ENCODE measurements at places on chromosomes 2 and 18.

DNA sequence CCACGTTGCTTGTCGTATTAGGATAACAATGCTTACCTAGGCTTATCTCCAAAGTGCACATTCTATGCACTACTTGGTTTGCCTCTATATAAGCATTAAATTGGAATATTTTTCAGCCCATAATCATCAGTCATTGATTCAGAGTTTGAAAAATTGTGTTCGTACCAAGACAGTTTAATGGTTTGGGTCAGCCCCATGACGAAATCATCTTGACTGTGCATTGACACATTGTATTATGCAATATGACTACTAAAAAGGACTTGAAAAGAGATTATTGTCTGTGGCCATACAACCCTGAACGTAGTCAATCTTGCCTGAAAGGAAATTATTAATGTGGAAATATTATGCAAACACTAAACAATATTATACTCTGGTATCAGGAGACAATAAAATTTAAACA is 141.3 kb downstream of the EML6 start:
- no peak for DNase-seq

GRCh38 chr2:195604706-195605105 is 52.3 kb upstream of the SLC39A10 start:
- DNase-seq, result no peak

- no peak for DNase-seq
Observed at GRCh38 chr2:217709478-217710210, 293.2 kb downstream of the TNS1 start.

DNA sequence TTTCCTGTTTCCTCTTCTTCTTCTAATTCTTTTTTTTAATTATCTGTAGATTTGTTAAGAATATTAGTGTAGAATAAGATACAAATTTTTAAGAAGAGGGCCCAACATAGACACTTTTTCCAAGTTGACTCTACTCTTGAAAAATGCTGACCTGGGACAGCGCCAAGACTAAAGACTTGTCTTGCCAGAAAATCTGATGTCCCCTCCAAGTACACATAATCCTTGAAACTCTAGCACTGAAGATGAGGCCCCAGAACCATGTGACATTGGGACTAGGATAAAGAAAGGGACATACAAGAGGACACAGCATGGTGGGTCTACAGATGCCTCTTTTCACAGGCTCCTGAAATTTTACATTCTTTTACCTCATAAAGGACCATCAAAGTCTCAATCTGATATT is 271.6 kb upstream of the SESTD1 start:
- no peak for DNase-seq

GRCh38 chr2:128442891-128443302 is 124.2 kb upstream of the HS6ST1 start:
- no peak for DNase-seq

DNA sequence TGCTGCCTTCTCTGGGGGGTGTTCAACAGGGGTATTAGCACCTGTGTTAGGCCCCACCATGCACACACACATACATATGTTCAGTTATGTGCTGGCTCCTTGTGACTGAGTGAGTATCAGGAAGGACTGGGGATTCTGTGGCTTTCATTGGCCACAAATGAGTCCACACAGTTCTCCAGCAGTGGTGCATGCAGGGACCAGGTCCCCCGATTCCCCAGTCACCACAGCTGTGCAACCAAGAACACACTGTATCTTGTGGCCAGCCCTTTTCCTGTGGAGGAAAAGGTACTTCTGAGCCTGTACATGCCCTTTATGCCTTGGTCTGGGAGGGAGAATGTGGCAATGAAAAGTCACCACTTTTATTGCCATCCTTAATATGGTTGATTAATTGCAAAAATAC is 74.9 kb upstream of the KLF7 start:
- DNase-seq, result no peak

GRCh38 chr2:200048421-200048820 is 93.0 kb downstream of the MAIP1 start:
- no peak for DNase-seq

DNA sequence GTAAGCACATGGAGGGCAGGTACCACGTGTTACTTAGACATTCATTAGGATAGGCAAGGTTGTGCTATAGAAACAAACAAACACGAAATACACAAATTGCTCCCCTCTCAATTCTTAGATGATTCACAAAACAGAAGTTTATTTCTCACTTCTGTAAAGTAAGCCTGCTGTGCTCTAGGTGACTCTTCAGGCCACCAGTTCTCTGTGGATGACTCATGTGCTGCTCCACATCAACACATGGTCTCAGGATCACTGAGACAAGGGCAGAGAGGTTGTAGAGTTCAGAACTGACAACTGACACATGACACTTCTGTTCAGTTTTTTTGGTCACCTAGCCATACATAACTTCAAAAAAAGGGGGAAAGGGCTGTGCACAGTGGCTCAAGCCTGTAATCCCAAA is 70.6 kb downstream of the DAW1 start:
- DNase-seq, result no peak

DNA sequence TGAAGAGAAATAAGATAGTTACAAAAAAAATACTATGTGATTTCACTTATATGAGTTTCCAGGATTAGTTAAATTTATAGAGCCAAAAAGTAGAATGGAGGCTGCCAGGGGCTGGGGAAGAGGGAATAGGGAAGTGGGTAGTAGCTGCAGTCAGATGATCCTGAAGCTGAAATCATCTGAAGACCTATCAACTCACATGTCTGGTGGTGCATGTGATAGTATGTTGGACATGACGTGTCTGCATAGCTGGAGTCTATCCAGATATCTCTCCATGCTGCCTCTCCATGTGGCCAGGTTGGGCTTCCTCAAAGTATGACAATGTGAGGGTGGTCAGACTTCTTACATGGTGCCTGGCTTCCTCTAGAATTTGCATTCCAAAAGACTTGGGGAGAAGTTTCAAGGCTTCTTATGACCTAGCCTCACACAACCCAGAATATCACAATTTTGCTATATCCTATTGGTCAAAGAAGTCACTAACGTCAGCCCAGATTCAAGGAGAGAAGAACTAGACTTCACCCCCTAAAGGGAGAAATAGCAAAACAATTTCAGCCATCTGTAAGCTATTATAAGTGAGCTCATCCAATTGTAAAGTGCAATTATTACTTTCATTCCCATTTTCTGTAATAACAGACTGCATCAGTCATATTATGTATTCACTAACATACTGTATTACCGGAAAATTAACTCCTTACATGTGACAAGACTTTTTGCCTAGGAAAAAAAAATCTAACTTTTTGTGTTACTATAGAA is 14.0 kb upstream of the ZNF396 start:
- no peak for DNase-seq

DNA sequence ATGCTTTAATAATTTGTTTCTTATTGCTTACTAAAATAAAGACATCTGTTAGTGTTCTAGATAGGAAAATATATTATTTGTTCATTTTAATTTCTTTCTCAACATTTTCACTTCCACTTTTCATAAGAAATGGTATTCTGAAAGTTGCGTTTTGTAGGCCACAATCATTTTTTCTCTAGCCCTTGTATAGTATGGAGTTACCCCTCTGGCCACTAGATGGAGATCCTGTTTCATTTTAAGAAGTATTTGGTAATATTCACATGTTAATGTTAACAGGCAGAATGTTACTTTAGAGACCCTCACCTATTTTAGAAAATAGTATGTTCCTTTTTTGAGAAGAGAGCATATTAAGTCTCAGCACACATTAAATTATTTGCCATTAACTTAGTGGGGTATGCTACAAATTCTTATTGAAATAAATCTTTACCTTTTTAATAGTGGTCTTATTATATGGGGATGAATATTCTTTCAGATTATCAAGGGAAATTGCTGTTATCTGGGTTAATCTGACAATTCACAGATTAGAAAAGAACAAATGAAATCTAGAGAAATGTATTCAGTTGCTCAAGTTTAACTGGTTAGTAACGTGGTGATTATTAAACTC is 73.9 kb upstream of the TTC27 start:
- DNase-seq, result peak; percentile 58

DNA sequence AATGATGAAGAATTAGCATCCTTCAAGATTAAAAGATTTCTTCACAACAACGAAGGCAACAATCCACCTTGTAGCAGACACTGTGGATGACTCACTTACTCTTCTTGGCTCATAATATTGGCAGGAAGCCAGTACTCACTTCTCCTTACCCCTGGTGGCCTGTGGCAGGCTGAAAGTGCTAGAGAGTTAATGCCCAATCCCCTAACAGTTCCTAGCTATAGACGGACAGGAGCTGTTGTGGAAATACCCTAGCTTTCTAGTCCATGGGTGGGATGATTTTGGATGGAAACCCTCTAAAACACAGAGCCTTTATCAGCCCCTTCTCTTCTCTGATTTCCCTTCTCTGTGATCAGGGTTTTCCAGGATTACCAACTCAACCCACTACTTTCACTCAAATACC is 128.6 kb upstream of the NYAP2 start:
- peak; percentile 33 for DNase-seq

GRCh38 chr2:100982431-100982861 is 19.6 kb upstream of the RPL31 start:
- DNase-seq, result no peak

DNA sequence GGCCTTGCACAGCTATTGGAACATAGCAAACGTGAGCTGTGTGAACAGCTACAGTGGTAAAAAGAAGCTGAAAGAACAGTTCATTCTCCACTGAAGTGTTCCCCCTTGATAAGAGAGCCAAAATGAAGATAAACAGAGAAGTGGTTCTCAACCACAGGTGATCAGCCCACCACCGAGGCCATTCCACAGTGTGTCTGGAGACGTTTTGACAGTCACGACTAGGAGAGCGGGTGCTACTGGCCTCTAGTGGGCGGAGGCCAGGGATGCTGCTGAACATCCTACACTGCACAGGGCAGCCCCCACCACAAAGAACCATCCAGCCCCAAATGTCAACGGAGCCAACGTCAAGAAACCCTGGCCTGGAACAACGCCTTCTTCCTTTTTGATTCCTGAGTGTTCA is 38.4 kb downstream of the ADCY3 start:
- DNase-seq, result no peak

DNA sequence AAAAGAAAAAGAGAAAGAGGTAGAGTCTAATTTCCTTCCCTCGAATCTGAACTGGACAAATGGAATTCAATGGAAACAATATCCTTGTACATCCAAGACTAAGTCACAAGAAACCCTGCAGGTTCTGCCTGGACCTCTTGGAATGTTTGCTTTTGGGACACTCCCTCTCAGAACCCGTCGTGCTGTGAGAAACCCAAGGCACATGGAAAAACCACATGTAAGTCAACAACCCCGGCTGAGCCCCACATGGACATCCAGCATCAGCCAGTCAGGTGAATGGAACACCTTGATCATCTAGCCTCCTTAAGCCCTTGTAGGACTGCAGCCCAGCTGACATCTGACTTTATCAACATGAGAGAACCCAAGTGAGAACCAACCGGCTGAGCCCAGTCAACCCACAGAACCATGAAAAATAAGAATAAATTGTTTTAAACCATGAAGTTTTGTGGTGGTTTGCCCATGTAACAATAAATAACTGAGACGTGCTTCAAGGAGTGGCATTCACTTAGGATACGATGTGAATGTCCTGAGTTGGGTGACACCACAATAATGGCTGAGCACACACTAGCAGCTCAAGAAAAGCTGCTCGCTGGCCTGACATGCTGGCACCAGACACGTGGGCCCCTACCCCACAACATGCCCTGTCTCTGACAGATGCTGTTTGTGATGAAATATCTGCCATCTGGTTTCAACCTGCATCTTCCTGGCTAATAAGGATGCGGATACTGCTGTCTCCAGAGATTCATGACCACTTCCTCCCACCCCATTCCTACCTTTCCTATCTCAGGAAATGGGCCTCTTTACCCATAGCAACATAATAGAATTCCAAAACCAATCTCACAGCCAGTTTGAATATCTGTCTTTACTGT is 28.8 kb downstream of the PKDCC start:
- DNase-seq, result no peak

- no peak for DNase-seq
Observed at GRCh38 chr2:134482131-134482723, 228.4 kb downstream of the MGAT5 start.

GRCh38 chr2:148966438-148966758 is 72.1 kb upstream of the LYPD6B start:
- no peak for DNase-seq

DNA sequence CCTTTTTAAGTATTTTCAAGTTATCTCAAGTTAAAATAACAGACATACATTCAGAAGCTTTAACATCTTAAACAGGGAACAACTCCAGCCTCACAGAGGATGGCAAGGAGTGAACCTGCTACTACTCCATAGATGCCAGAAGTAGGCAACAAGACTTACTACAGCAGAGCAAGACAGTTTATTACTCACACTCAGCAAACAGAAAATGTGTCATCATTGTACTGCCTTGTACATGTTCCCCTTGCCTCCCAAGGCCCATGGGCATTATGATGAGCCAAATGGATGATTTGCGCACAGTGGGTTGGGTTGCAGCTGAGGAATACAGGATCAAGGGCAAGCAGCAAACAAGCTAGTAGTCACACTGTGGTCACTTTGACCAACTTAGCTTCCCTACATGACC is 80.6 kb upstream of the VRK2 start:
- DNase-seq, result no peak

GRCh38 chr2:234025466-234025865 is 25.0 kb upstream of the SPP2 start:
- DNase-seq, result peak; percentile 48

DNA sequence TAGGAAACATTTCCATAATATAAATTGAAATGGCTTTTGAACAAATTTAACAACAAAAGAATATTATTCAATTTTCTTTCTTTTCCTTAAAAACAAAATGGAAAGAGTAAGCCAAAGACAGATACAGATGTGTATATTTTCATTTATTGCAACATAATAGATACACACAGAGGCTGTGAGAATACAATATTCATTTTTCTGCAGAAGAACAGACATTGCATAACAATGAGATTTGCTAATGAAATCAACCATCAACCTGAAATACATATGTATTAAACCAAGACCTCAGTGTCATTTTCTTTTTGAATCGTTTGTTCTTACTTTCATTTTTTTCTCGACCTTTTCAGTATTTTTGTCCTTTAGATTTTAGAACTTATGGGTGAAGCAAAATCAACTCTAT is 95.1 kb downstream of the BAZ2B start:
- DNase-seq, result no peak

DNA sequence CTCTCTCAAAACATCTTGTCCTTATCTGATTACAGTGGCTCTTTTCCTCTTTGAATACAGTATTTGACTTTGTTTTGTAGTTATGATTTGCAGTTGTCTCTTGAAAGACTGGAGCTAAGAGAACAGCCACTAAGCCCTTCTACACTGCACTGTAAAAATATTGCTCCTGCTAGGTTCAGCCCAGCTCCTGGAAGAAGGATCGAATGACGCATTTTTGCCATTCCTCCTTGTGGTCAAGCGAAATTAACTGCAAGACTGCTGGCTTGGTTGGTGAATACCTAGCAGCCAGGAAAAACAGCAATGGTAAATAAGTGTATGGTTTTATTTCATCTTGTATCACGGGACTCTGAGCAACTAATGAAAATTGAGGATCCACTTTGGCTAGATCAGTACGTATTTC is 407.8 kb upstream of the CDH2 start:
- no peak for DNase-seq

- DNase-seq, result no peak
Observed at GRCh38 chr2:237570776-237571335, 4.5 kb downstream of the PRLH start.

GRCh38 chr18:34562252-34562870 is 147.7 kb upstream of the DTNA start:
- no peak for DNase-seq

GRCh38 chr18:35143622-35144596 is 96.9 kb upstream of the ZNF397 start:
- no peak for DNase-seq

GRCh38 chr18:79211844-79212243 is 142.7 kb downstream of the ATP9B start:
- DNase-seq, result no peak

- no peak for DNase-seq
Observed at GRCh38 chr2:178863856-178864620, 56.8 kb upstream of the TTN start.
